ENCODE measurements at places on chromosomes 1 and 21. TPM values are rescaled to one million over a fixed set of nuclear protein-coding genes. Genes with fewer than 3 reads are reported as not detected.

The RAVER2 gene
- polyA plus RNA-seq, result 41.7 TPM

DNA sequence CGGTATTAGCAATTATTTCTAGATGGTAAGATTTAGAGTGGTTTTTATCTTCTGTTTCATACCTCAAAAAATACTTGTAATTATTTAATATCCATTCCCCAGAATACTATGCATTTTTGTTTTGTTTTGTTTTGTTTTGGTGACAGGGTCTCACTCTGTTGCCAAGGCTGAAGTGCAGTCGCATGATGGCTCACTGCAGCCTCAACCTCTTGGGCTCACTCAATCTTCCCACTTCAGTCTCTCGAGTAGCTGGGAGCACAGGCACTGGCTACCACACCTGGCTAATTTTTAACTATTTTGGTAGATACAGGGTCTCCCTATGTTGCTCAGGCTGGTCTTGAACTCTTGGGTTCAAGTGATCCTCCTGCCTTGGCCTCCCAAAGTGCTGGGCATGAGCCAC is 252.7 kb downstream of the AKT3 start:
- H3K36me3 ChIP-seq, result no peaks in the 10 kb centered on the region
- H3K27ac ChIP-seq, result no peak overlapping the region
- H3K27me3 ChIP-seq, result no peaks in the 10 kb centered on the region
- no peaks in the 10 kb centered on the region for H3K4me1 ChIP-seq
- no peak overlapping the region for H3K4me3 ChIP-seq

The TDRD5 gene
- polyA plus RNA-seq, result 0.40 TPM

The HPDL gene
- 4.9 TPM for polyA plus RNA-seq

- no peak overlapping the region for H3K27ac ChIP-seq
- H3K4me1 ChIP-seq, result peaks cover 15% of the 10 kb centered on the region
- no peak overlapping the region for H3K4me3 ChIP-seq
- no peaks in the 10 kb centered on the region for H3K36me3 ChIP-seq
These were observed 3.5 kb downstream of the TIE1 start for GRCh38 chr1:43304314-43304681.

DNA sequence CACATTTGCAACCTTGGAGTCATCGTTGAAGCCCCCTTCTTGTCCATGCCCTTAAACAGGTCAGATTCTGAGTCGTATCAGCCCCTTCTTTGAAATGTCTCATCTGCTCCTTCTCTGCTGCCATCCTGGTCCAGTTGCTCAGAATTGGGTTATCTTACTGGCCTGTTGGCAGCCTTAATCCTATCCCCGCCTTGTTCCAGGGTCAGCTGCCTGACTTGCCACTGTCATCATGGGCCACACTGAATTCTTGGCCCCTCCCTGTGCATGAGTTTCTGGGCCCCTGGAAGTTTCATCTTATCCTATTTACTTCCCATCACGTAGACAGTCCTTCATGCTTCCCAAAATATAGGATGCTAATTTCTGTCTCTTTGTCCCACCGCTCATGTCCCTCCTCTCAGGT is 23.7 kb downstream of the IRF2BP2 start:
- no peaks in the 10 kb centered on the region for H3K27me3 ChIP-seq
- no peak for DNase-seq
- H3K36me3 ChIP-seq, result no peaks in the 10 kb centered on the region
- no peak overlapping the region for H3K4me3 ChIP-seq
- H3K27ac ChIP-seq, result no peak overlapping the region

- no peak for DNase-seq
- H3K4me1 ChIP-seq, result peaks cover 7% of the 10 kb centered on the region
- H3K27ac ChIP-seq, result no peak overlapping the region
- no peak overlapping the region for H3K4me3 ChIP-seq
- no peaks in the 10 kb centered on the region for H3K36me3 ChIP-seq
- H3K27me3 ChIP-seq, result no peaks in the 10 kb centered on the region
These were observed 42.2 kb upstream of the C1orf105 start for GRCh38 chr1:172378109-172378760.

GRCh38 chr1:95562230-95562629 is 328.2 kb downstream of the RWDD3 start:
- H3K27ac ChIP-seq, result no peak overlapping the region
- no peaks in the 10 kb centered on the region for H3K36me3 ChIP-seq
- H3K4me1 ChIP-seq, result no peaks in the 10 kb centered on the region
- DNase-seq, result no peak
- H3K4me3 ChIP-seq, result no peak overlapping the region

The SLAMF7 gene
- 5.8 TPM for polyA plus RNA-seq

The SLAMF8 gene
- 4.5 TPM for polyA plus RNA-seq

DNA sequence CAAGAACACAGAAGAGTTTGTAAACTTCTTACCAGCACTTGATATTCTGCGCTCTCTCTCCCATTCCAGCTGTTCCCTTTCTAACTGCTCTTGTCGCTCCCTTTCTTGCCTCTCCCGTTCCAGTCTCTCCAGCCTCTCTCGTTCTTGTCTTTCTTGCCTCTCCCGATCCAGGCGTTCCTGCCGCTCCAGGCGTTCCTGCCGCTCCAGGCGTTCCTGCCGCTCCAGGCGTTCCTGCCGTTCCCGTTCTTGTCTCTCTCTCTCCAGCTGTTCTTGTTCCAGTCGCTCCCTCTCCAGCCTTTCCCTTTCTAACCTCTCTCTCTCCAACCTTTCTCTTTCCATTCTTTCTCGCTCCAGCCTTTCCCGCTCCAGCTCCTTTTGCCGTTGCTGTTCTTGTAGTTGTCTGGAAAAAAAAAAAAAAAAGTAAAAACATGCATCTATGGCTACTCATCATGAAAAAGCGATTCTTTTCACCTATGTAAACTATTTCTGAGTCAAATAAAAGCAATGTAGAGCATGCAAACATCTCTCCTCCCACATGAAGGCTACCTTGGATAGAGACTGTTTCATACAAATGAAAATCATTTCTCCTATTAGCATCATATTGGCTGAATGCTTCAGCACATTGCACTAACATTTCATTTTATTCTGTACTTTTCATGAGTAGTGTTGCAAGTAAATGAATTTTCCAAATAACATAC is 91.5 kb upstream of the LBR start:
- no peak overlapping the region for H3K4me3 ChIP-seq
- no peaks in the 10 kb centered on the region for H3K27me3 ChIP-seq
- DNase-seq, result no peak
- peaks cover 8% of the 10 kb centered on the region for H3K4me1 ChIP-seq
- H3K36me3 ChIP-seq, result peaks cover 15% of the 10 kb centered on the region
- H3K27ac ChIP-seq, result no peak overlapping the region

DNA sequence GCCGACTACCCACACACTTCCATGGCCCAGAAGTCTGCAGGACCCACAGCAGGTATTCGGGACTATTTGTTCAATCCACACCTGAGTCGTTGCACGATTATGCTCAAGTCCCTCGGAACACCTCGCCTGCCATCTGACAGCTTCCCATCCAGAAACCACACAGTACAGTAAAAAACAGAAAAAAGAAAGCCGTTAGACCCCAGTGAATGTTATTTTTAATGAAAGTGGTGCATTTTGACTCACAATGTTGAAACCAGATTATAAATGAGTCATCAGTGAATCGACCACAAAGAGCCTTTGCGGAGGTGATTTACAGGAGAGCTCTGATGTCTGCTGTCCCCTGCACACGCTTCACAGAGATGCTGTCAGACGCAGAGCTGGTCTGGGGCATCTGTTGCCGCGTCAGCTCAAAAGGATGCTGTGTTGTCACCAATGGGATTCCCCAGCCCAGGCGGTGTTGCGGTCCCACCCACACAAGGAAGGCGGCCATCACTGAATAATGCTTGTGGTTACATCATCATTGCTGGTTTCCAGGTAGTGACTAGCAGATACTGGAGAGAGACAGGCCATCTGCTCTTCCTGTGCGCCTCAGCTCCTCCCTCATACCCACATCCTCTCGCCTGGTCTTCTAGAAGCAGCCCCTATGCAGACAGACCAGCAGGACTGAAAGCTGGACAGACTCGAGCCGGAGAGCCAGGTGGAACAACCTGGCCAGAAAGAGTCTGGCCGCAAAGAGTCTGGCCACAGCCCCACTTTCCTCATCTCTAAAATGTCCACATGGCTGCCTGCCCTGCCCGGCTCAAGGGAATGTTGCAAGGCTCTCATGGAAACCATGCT is 116.8 kb downstream of the TOMM20 start:
- no peaks in the 10 kb centered on the region for H3K36me3 ChIP-seq
- no peaks in the 10 kb centered on the region for H3K4me1 ChIP-seq
- peak overlapping the region; percentile 8 for H3K27ac ChIP-seq

- H3K36me3 ChIP-seq, result no peaks in the 10 kb centered on the region
- no peak overlapping the region for H3K4me3 ChIP-seq
- H3K4me1 ChIP-seq, result no peaks in the 10 kb centered on the region
- no peak for DNase-seq
These were observed 273.5 kb downstream of the LIPI start for GRCh38 chr21:13937236-13937635.
